ENCODE measurements at places on chromosomes 5 and 9.

DNA sequence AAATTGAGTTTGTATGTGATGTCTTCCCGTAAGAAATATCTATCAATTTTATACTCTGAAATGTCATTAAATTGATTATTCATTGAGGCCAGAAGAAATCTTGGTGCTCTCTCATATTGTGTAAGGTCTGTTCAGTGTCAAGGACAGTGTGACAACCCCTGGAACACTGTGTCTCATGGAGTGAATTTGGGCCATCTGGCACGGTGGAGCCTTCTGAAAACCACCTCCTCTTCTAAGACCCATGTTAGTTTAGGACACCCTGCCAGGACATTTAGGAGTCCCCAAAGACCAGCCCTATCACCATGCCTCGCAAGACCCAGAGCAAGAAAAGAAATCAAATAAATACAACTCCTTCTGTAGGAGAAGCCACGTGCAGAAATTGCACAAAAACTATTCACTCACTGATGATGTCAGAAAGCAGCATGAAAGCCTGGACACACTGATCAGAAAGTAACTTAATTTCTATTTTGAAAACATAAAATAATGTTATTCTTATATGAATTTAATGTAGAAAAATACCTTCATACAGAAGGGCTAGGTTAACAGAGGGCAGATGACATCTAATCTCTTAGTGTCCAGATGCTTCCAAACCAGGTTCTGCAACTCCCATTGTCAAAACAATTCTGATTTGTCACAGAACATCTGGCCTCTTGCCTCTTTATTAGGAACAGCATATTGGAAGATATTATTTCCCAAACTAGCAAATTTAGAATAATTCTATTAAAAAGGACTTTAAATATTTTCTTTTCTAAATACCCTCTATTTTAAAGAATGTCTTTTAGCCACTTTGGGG, 298.8 kb downstream of the NR2F1-AS1 start:
- DNase-seq: peak; percentile 72

DNA sequence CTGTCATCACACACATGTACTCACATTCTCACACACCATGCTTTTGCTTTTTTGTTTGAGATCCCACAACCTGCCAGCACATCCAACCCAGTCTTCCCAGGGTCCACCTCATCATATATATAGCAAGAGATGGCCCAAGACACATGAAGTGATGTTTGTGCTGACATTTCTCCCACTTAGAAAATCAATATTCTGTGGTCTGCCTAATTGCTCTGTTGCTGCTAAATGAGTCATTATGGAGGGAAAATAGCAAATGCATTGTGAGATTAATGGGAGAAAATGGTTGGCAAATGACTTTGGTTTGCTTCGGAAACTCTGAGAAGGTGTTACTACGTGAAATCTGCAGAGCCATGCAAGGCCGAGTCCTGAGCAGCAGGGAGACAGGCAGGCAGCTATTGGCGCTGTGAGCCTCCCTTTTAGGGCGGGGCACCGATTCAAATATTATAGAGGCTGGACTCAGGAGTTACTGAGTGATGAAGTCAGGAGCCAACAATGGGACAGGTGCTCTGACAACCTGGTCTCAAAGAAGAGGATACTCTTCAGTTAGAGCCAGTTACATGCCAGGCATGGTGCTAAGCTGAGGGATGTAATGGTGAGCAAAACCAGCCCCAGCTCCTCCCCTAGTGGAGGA, 62.8 kb downstream of the DAB2IP start:
- no peak for DNase-seq

GRCh38 chr5:57987552-57987951, 472.3 kb downstream of the PLK2 start:
- no peak for DNase-seq

- no peak for DNase-seq
These were observed 368.3 kb downstream of the ENC1 start for GRCh38 chr5:74272024-74272775.

- DNase-seq: no peak
These were observed 46.6 kb downstream of the TMEM252 start for GRCh38 chr9:68493958-68494577.

- DNase-seq: no peak
These were observed 206.2 kb upstream of the EFNA5 start for GRCh38 chr5:107876906-107877305.

GRCh38 chr5:123429221-123429954, 6.2 kb upstream of the CEP120 start:
- no peak for DNase-seq

- no peak for DNase-seq
These were observed 28.3 kb upstream of the PTGS1 start for GRCh38 chr9:122342323-122343050.

GRCh38 chr9:100298378-100298777, 54.4 kb downstream of the TEX10 start:
- no peak for DNase-seq

GRCh38 chr5:142841511-142842265, 71.5 kb downstream of the ARHGAP26 start:
- peak; percentile 53 for DNase-seq

- no peak for DNase-seq
These were observed 223.0 kb upstream of the NUDT12 start for GRCh38 chr5:103785569-103785968.

DNA sequence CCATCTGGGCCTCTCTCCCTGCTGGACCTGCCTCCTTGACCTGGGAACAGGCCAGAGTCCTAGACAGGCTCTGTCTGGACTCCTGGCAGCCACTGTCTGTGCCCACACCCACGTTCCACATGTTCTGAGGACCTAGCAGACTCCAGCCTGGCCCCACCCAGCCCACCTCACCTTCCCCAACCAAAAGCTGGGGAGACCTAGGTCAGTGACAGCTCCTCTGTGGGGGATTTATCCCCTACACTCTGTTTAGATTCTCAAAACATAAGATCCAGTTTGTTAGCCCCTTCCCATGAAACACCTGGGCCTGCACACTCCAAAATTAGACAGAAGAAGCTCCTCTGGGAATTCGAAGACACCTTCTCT, 59.8 kb upstream of the ADAMTS2 start:
- no peak for DNase-seq

DNA sequence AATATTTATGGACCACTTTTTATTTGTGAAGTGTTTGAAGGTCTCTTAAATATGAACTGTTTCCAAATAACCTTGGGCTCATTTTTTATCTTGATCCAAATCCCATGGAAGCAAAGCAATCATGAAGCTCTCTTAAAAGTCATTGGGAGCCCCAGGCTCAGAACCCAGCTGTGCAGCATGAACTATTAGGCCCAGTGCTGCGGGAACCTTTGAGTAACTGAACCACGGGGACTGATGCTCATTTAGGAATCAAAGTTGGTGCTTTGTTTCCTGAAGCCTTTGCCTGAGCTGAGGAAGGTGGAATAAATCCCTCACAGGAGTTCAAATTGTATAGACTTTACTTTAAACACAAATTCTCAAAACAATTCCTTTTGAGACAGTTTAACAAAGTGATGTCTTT, 27.8 kb downstream of the MAT2B start:
- no peak for DNase-seq

DNA sequence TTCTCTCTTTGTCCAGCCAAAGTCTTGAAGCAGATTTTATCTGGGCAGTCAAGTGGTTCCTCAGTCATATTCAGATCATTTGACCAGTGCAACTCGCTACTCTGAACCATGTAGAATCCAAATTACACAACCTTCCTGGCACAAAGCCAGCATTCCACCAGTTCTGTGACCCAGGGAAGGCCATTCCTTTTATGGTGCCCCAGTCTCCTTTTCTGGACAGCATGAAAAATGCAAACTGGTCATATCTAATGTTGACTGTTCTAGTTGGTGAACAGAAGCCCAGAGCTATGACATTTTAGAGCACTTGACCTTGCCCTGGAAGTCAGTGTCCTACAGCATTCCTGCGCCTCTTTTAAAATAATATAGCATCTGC, 364.6 kb downstream of the BRINP1 start:
- no peak for DNase-seq

DNA sequence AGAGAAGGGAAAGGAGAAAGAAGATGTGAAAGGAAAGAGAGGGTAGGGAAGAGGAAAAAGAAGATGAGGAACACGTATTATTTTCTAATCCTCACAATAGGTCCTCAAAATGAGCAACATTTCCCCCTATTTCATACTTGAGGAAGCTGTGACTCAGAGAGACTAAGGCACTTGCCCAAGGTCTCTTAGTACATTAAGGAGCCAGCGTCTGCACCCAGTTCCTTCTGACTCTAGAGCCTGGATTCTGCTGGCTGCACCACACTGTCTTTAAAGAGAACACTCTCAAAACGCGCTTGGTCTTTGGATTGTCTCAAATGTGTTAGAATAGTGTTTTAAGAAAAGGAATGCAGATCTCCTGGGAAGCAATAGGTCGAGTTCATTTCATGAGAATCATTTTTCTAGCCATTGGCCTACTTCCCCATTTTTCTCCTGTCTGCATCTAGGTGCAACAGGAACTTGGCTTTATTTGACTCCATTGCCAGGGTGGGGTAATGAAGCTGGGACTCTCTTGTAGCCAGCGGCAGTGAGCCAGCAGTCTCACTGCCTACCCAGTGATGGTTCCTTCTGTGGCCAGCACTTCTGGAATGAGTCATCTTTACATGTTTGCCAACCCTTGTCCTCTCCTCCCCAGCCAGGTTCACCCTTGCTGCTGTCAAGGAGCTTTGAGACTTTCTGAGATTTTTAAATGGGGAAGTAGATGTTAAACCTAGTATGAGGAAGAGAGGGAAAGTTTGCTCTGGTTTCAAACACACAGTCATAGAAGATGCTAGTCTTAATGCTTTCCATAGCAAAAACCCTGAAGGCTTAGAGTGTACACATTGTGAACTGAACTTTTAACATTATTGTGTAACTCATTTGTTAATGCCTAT, 82.7 kb downstream of the DOCK8 start:
- no peak for DNase-seq
